ENCODE measurements at places on chromosomes 4 and X. TPM values are rescaled to one million over a fixed set of nuclear protein-coding genes. Genes with fewer than 3 reads are reported as not detected.

DNA sequence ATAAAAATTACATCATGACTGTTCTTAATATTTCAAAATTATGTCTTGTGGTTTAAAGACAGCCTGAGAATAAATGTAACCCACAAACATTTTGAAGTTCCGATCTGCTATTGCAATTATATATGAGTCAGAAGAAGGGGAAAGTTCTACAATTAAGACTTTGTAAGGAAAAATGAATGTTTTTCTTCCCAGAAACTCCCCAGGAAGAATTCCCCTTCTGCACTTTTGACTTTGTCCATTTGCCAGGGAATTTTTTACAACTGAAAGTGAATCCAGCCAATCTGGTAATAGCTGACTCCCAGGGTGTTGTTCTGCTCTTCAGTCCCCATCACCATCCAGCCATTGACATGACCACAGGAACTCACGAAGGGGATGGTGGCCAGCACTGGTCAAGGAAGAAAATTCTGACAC is 61.6 kb upstream of the NOCT start:
- no peaks in the 10 kb centered on the region for H3K27me3 ChIP-seq
- H3K4me3 ChIP-seq, result no peak overlapping the region
- DNase-seq, result no peak
- no peak overlapping the region for H3K27ac ChIP-seq

DNA sequence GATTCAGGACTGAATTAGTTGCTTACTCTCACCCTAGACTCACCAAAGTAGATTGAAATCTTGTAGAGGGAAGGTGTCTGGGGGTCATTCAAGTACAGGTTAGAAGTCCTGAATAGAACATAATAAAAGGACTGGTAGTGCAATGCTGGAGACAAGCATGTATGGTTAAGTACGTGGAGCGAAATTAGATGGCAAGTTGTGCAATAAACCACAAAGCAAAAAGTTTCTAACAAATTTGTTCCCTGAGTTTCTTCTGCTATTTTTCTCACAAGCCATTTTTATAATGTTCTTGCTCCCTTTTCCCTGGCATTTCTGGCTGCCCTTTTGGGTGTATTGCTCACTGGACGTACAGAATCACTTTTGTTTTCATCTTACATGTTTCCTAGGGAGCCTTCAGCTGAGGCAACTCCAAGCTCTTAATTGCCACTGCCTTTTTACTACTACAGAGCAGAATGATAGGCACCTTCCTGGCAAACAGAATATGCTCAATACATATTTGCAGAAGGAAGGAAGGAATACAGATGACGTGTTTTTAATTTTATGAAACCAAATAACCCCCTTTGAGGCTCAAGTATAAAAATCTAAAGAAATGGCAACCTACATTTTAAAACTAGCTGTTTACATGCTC is 23.4 kb downstream of the LANCL3 start:
- H3K27ac ChIP-seq, result no peak overlapping the region
- DNase-seq, result no peak
- no peaks in the 10 kb centered on the region for H3K36me3 ChIP-seq
- no peaks in the 10 kb centered on the region for H3K4me1 ChIP-seq

- DNase-seq, result no peak
- H3K4me3 ChIP-seq, result no peak overlapping the region
- no peaks in the 10 kb centered on the region for H3K4me1 ChIP-seq
- no peaks in the 10 kb centered on the region for H3K27me3 ChIP-seq
These were observed 22.4 kb upstream of the MAGEA8 start for GRCh38 chrX:149858592-149858991.

- H3K27ac ChIP-seq, result no peak overlapping the region
- H3K4me3 ChIP-seq, result no peak overlapping the region
- H3K4me1 ChIP-seq, result no peaks in the 10 kb centered on the region
- H3K27me3 ChIP-seq, result no peaks in the 10 kb centered on the region
- no peak for DNase-seq
- peaks cover 6% of the 10 kb centered on the region for H3K36me3 ChIP-seq
These were observed 311.8 kb downstream of the PPP3CA start for GRCh38 chr4:101035487-101035886.

DNA sequence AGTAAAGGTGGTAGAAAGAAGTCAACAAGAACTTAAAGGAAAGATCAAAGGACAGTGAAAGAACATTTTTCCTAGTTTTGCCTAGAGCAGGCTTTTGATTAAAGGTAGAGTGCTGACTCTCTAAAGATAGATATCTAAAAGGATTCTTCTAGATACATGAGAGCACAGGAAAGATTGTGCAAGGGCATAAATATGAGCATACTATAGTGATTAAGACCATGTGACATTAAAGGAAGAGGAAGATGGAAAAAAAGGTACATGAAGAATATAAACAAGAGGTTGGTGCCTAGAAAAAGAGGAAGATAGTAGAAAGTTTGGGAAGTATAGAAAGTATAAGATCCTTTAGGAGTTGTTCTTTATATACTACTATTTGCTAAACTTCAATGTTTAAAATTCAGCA is 26.1 kb upstream of the TET2 start:
- no peaks in the 10 kb centered on the region for H3K4me1 ChIP-seq
- no peaks in the 10 kb centered on the region for H3K27me3 ChIP-seq
- DNase-seq, result no peak
- no peak overlapping the region for H3K27ac ChIP-seq

GRCh38 chrX:12974305-12974795 is 560 bp upstream of the TMSB4X start:
- peak overlapping the region; percentile 44 for H3K4me3 ChIP-seq
- H3K27ac ChIP-seq, result peak overlapping the region; percentile 90
- no peaks in the 10 kb centered on the region for H3K36me3 ChIP-seq
- H3K27me3 ChIP-seq, result no peaks in the 10 kb centered on the region
- peak; percentile 80 for DNase-seq

DNA sequence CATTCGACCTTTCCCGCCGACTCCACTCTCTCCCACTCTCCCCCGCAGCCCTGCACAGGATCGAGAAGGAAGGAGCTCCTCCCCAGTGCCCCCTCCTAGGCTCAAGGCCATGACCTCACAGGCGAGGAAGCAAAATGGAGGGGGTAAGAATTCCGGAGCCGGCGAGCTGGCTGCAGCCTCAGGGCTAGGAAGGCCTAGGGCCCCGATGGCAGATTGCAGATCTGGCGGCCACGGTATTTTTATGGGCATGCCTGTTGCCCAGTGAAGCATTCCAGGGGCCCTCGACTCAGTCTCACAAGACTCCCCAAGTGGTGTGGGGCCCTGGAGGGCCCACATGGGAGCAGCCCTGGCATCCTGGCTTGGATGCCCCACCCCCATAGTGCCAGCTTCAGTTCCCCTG is 942 bp upstream of the L1CAM start:
- no peaks in the 10 kb centered on the region for H3K36me3 ChIP-seq
- peaks cover 72% of the 10 kb centered on the region for H3K27me3 ChIP-seq
- no peak for DNase-seq
- no peak overlapping the region for H3K27ac ChIP-seq
- H3K4me1 ChIP-seq, result no peaks in the 10 kb centered on the region

DNA sequence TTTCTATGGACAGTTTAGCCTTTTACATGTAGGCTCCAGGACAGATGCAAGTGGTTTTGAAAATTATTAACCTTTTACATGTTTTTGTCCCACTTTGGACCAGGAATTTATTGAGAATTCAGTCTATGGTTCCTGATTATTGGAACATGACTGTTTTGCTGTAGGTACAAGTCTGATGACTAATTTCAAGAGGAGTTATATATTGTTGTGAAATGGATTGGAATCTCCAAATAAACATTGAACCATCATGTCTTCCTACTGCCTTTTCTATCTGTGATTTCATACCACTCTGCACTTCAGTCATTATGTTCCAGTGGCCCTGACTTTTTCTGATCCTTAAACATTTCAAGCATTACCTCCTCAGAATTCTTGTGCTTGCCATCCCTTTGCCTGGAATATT is 35.9 kb downstream of the TBC1D19 start:
- peaks cover 17% of the 10 kb centered on the region for H3K4me1 ChIP-seq
- H3K36me3 ChIP-seq, result no peaks in the 10 kb centered on the region
- no peak overlapping the region for H3K27ac ChIP-seq
- H3K27me3 ChIP-seq, result no peaks in the 10 kb centered on the region

DNA sequence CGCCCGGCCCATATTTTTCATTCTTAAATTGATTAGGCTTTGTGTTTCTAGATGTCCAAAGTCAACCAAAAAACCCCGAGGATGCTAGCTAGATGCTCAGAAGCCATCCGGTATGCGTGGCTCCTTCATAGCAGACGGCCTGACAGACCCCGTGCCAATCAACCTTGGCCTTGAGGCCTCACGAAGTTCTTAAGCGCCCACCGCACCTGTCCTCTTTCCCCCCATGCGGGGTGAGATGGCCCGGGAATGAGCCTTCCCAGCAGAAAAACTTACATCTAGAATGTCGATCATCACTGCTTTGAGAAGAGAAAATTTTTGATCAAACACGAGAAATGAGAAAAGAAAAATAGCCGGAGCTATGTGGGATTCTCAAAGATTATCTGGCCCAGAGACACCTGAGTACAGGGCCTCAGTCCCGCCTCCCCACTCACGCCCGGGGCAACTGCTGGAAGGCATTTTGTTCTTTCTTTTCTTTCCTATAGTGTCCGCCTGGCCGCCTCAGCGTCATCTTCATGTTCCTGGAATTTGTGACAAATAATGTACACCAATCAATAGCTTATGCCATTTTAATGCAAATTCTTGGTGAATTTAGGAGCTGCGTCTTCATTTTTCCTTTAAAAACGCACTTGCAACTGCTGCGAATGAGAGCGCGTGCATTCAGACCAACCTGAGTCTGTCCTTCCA is 1.6 kb upstream of the NAT8L start:
- H3K36me3 ChIP-seq, result no peaks in the 10 kb centered on the region
- H3K27ac ChIP-seq, result no peak overlapping the region
- H3K27me3 ChIP-seq, result peaks cover 33% of the 10 kb centered on the region
- H3K4me1 ChIP-seq, result no peaks in the 10 kb centered on the region
- H3K4me3 ChIP-seq, result no peak overlapping the region

- H3K4me1 ChIP-seq, result no peaks in the 10 kb centered on the region
- no peak overlapping the region for H3K4me3 ChIP-seq
- DNase-seq, result no peak
- H3K27me3 ChIP-seq, result no peaks in the 10 kb centered on the region
- no peaks in the 10 kb centered on the region for H3K36me3 ChIP-seq
- H3K27ac ChIP-seq, result no peak overlapping the region
These were observed 113.0 kb downstream of the ARHGAP24 start for GRCh38 chr4:85587952-85588351.

DNA sequence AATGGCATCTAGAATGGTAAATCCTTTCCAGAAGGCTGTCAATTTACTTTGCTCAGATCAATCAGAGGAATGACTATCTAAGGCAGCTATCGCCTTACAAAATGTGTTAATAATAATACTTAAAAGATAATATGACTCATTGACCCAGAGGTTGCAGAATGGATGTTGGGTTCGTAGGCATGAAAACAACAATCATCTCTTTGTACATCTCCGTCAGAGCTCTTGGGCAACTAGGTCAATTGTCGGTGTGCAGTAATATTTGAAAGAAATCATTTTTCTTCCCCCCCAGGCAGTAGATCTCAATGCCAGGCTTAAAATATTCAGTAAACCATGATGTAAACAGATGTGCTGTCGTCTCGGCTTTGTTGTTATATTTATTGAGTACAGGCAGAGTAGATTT is 165.1 kb downstream of the CAMK2D start:
- H3K36me3 ChIP-seq, result no peaks in the 10 kb centered on the region
- no peak overlapping the region for H3K27ac ChIP-seq
- H3K4me1 ChIP-seq, result no peaks in the 10 kb centered on the region
- no peak overlapping the region for H3K4me3 ChIP-seq

- H3K27me3 ChIP-seq, result no peaks in the 10 kb centered on the region
- H3K4me3 ChIP-seq, result no peak overlapping the region
- H3K36me3 ChIP-seq, result no peaks in the 10 kb centered on the region
- DNase-seq, result peak; percentile 76
- no peak overlapping the region for H3K27ac ChIP-seq
These were observed 5.5 kb upstream of the WFS1 start for GRCh38 chr4:6264225-6264540.

DNA sequence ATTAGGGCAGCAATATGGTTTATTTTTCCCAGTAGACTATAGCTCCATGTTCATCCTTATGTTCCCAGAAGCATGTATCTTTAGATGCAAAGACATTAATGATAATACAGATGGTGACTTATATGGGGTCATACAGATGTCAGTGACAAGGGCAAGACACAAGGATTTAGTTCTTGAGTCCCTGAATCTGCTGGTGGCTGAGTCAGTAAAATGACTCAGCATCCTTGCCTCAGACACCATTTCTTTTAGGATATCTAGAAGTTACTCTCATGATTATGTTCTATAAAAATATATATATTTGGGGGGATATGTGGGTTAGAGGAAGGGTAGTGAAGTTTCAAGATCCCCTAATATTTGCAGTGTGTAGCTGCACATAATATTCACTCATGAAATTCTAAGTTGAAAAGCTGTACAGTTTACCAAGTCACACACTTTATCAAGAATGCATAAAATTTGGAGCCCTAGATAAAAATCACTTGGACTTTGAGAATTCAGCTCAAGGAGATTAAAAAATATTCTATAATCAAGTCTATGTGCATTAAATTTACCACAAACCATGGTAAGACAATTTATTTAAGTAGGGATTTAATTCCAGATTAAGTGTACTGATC is 101.9 kb downstream of the LNX1 start:
- no peaks in the 10 kb centered on the region for H3K27me3 ChIP-seq
- no peak overlapping the region for H3K27ac ChIP-seq
- no peak overlapping the region for H3K4me3 ChIP-seq
- peaks cover 43% of the 10 kb centered on the region for H3K4me1 ChIP-seq
- peak; percentile 20 for DNase-seq

GRCh38 chr4:8220661-8221450 is 21.8 kb downstream of the SH3TC1 start:
- no peaks in the 10 kb centered on the region for H3K27me3 ChIP-seq
- DNase-seq, result no peak
- no peak overlapping the region for H3K4me3 ChIP-seq
- H3K27ac ChIP-seq, result no peak overlapping the region
- H3K36me3 ChIP-seq, result no peaks in the 10 kb centered on the region
- H3K4me1 ChIP-seq, result no peaks in the 10 kb centered on the region

DNA sequence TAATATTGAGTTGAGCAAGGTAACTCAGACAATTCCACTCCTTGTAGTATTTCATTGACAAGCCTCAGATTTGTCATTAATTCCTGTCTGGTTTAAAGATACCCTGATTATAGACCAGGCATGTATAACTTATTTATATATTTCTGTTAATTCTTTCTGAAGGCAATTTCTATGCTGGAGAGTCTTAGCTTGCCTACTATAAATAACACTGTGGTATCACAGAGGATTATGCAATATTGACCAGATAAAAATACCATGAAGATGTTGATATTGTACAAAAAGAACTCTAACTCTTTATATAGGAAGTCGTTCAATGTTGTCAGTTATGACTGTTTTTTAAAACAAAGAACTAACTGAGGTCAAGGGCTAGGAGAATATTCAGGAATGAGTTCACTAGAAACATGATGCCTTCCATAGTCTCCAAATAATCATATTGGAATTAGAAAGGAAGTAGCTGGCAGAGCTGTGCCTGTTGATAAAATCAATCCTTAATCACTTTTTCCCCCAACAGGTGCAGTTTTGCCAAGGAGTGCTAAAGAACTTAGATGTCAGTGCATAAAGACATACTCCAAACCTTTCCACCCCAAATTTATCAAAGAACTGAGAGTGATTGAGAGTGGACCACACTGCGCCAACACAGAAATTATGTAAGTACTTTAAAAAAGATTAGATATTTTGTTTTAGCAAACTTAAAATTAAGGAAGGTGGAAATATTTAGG is 821 bp downstream of the CXCL8 start:
- H3K27me3 ChIP-seq, result no peaks in the 10 kb centered on the region
- no peak overlapping the region for H3K4me3 ChIP-seq
- no peaks in the 10 kb centered on the region for H3K4me1 ChIP-seq
- DNase-seq, result no peak

The TENM3 gene
- total RNA-seq, result 51.5 TPM

The EDA2R gene
- 3.0 TPM for total RNA-seq

The SLC10A6 gene
- total RNA-seq, result 0.96 TPM

The FDCSP gene
- total RNA-seq, result not detected

The CXorf49 gene
- total RNA-seq, result not detected

The FMR1NB gene
- total RNA-seq, result not detected

The CPLX1 gene
- 25.3 TPM for total RNA-seq

Measured in adrenal gland (tissue), 19 donors.